Tibial nerve (tissue), 4 donors: ENCODE measurements at places on chromosomes 2 and 18. TPM values are rescaled to one million over a fixed set of nuclear protein-coding genes. Genes with fewer than 3 reads are reported as not detected.

The SGPP2 gene
- total RNA-seq: not detected

The SEH1L gene
- 26.9 TPM for total RNA-seq

The FBXO36 gene
- total RNA-seq: 4.2 TPM

The ATF2 gene
- total RNA-seq: 69.9 TPM

The SCTR gene
- not detected for total RNA-seq

The DNAJC5G gene
- total RNA-seq: not detected

The KLHL14 gene
- total RNA-seq: 0.59 TPM

The CXCR2 gene
- total RNA-seq: 0.30 TPM

The IRS1 gene
- 9.4 TPM for total RNA-seq

The KATNAL2 gene
- total RNA-seq: 4.8 TPM

The CYP27A1 gene
- total RNA-seq: 69.3 TPM

The CDCA7 gene
- 1.8 TPM for total RNA-seq

The SCN2A gene
- 0.66 TPM for total RNA-seq

The TUBA3D gene
- total RNA-seq: not detected

The IL36B gene
- not detected for total RNA-seq

The TUBA3E gene
- total RNA-seq: not detected

The ACKR3 gene
- 88.7 TPM for total RNA-seq

The WDFY1 gene
- 53.7 TPM for total RNA-seq

The COBLL1 gene
- 190 TPM for total RNA-seq

The NRBP1 gene
- 57.9 TPM for total RNA-seq

The OXER1 gene
- total RNA-seq: 3.7 TPM

The C18orf63 gene
- not detected for total RNA-seq

The CBLN2 gene
- total RNA-seq: not detected

The CPO gene
- 0.63 TPM for total RNA-seq

The RUFY4 gene
- not detected for total RNA-seq

The NTSR2 gene
- 2.1 TPM for total RNA-seq

The PLGLB2 gene
- 2.1 TPM for total RNA-seq

The GPC1 gene
- total RNA-seq: 117 TPM

The ASPRV1 gene
- 2.5 TPM for total RNA-seq

The FRZB gene
- total RNA-seq: 3.0 TPM

The SATB2 gene
- 19.0 TPM for total RNA-seq

The CROCC2 gene
- total RNA-seq: not detected

The SRD5A2 gene
- total RNA-seq: not detected

The BOLL gene
- total RNA-seq: not detected

The SEC11C gene
- total RNA-seq: 23.9 TPM

The CIDEA gene
- 92.4 TPM for total RNA-seq

The TCF23 gene
- total RNA-seq: not detected

The HS1BP3 gene
- total RNA-seq: 37.9 TPM
